ENCODE measurements at places on chromosomes 4 and X. TPM values are rescaled to one million over a fixed set of nuclear protein-coding genes. Genes with fewer than 3 reads are reported as not detected.

- no peaks in the 10 kb centered on the region for H3K27me3 ChIP-seq
- no peak for DNase-seq
- no peaks in the 10 kb centered on the region for H3K4me1 ChIP-seq
- no peak overlapping the region for H3K4me3 ChIP-seq
- no peaks in the 10 kb centered on the region for H3K36me3 ChIP-seq
These were observed 117.9 kb downstream of the TBC1D19 start for GRCh38 chr4:26701786-26702227.

GRCh38 chr4:105344141-105344540 is 129.7 kb downstream of the PPA2 start:
- H3K27me3 ChIP-seq: peaks cover 4% of the 10 kb centered on the region
- H3K4me1 ChIP-seq: no peaks in the 10 kb centered on the region
- DNase-seq: no peak
- no peak overlapping the region for H3K27ac ChIP-seq

- H3K27ac ChIP-seq: peak overlapping the region; percentile 94
- H3K4me3 ChIP-seq: peak overlapping the region; percentile 73
- no peaks in the 10 kb centered on the region for H3K27me3 ChIP-seq
- no peak for DNase-seq
These were observed 9.5 kb downstream of the CSTF2 start for GRCh38 chrX:100829730-100830129.

- DNase-seq: no peak
- H3K36me3 ChIP-seq: peaks cover 17% of the 10 kb centered on the region
- no peaks in the 10 kb centered on the region for H3K27me3 ChIP-seq
- no peak overlapping the region for H3K4me3 ChIP-seq
- no peak overlapping the region for H3K27ac ChIP-seq
These were observed 13.9 kb downstream of the TCEANC start for GRCh38 chrX:13666836-13667235.

DNA sequence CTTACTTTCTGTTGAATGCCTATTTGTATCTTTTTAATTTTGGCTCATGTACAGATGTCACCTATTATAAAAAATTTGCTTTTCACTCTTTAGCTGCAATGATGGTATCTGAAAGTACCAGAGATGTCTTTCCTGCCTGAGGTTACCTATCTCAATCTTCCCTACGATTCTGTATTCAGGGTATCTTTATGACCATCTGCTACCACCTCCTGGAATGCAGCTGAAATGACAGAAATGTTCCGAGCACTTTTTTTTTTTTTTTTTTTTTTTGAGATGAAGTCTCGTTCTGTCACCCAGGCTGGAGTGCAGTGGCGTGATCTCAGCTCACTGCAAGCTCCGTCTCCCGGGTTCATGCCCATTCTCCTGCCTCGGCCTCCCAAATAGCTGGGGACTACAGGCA is 136.4 kb downstream of the REPS2 start:
- H3K4me1 ChIP-seq: no peaks in the 10 kb centered on the region
- H3K27ac ChIP-seq: no peak overlapping the region
- no peak overlapping the region for H3K4me3 ChIP-seq
- no peaks in the 10 kb centered on the region for H3K27me3 ChIP-seq
- DNase-seq: no peak
- H3K36me3 ChIP-seq: no peaks in the 10 kb centered on the region

DNA sequence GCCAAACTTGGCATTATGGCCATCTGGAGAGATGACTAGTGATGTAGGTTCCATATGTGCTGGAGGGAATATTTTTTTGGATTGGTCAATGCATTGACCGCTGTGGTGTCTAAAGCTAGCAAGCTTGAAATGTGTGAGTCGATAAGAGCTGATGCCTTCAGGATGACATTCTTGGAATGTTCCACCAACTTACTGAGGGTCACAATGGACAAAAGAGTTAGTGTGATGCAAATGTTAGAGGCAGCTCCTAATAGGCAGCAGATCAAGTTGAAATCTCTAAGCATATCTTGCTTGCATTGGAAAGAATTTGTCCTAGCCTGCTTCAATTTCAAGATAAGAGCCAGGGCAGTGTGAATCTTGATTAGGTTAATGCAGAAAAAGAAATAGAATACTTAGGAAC is 210.4 kb upstream of the AFF2 start:
- no peaks in the 10 kb centered on the region for H3K4me1 ChIP-seq
- no peaks in the 10 kb centered on the region for H3K27me3 ChIP-seq
- H3K27ac ChIP-seq: no peak overlapping the region
- no peaks in the 10 kb centered on the region for H3K36me3 ChIP-seq
- no peak overlapping the region for H3K4me3 ChIP-seq
- no peak for DNase-seq

- no peaks in the 10 kb centered on the region for H3K27me3 ChIP-seq
- peaks cover 60% of the 10 kb centered on the region for H3K4me1 ChIP-seq
- peaks cover 34% of the 10 kb centered on the region for H3K36me3 ChIP-seq
- no peak overlapping the region for H3K27ac ChIP-seq
These were observed 6.0 kb downstream of the FBXW7 start for GRCh38 chr4:152529880-152530279.

DNA sequence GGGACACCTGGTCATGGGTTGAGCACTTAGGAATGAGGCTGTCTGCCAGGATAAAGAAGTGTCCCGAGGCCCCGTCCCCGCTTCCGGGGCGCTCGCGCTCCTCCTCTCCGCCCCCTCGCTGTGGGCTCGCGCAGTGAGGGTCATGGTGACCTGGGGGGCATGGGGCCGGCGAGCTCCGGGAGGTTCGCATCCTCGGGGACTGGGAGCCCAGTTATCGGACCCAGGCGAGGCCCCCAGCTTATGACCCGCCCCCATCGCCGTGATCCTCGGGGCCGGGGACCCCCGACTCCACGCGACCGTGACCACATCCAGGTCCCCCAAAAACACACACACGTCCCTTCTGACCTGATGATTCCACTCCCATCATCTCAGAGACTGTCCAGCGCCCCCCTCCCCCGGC is 35.3 kb upstream of the SRPX start:
- no peak overlapping the region for H3K4me3 ChIP-seq
- H3K4me1 ChIP-seq: no peaks in the 10 kb centered on the region
- no peak overlapping the region for H3K27ac ChIP-seq
- no peaks in the 10 kb centered on the region for H3K36me3 ChIP-seq
- H3K27me3 ChIP-seq: peaks cover 2% of the 10 kb centered on the region

- H3K4me3 ChIP-seq: no peak overlapping the region
- H3K36me3 ChIP-seq: peaks cover 18% of the 10 kb centered on the region
- H3K4me1 ChIP-seq: peaks cover 23% of the 10 kb centered on the region
These were observed 29.2 kb downstream of the METAP1 start for GRCh38 chr4:99024481-99025275.

GRCh38 chr4:186032259-186032658 is 36.7 kb upstream of the TLR3 start:
- no peaks in the 10 kb centered on the region for H3K36me3 ChIP-seq
- no peak overlapping the region for H3K27ac ChIP-seq
- no peak for DNase-seq
- no peaks in the 10 kb centered on the region for H3K4me1 ChIP-seq
- H3K27me3 ChIP-seq: peaks cover 7% of the 10 kb centered on the region

DNA sequence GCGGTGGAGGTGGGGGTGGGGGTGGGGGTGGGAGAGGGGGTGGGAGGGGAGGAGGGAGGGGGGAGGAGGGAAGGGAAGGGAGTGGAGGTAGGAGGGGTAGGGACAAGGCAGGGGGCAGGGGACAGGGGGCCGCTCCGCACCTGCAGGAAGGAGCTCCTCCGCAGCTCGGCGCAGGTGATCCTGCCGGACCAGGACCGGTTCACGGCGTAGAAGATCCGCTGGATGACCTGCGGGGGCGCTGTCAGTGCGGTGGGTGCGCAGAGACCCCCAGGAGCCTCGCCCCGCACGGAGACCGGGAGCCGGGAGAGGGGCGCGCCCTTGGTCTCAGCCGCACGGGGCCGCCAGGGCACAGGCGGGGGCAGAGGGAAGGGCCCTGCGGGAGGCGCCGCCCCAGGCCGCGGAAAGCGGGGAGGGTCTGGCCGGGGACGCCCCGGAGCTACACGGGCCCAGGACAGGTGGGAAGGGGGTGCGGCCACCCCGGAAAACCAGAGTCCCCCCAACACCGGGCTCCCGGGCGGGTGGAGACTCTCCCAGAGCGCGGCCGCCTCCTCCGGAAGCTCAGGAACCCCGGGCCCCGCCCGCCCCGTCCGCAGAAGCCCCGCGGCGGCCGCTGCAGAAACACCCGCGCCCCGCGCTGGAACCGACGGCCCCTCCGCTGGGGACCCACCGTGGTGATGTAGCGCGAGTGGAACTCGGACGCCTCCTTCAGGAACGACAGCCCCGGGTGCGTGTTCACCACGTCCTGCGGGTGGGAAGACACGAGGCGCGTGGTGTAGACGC is 27.6 kb upstream of the GTPBP6 start:
- no peaks in the 10 kb centered on the region for H3K4me1 ChIP-seq
- H3K36me3 ChIP-seq: peaks cover 7% of the 10 kb centered on the region
- no peaks in the 10 kb centered on the region for H3K27me3 ChIP-seq
- H3K27ac ChIP-seq: no peak overlapping the region

- DNase-seq: no peak
- H3K4me3 ChIP-seq: peak overlapping the region; percentile 69
- H3K27ac ChIP-seq: peak overlapping the region; percentile 55
These were observed 6.2 kb upstream of the IQSEC2 start for GRCh38 chrX:53287493-53288138.

DNA sequence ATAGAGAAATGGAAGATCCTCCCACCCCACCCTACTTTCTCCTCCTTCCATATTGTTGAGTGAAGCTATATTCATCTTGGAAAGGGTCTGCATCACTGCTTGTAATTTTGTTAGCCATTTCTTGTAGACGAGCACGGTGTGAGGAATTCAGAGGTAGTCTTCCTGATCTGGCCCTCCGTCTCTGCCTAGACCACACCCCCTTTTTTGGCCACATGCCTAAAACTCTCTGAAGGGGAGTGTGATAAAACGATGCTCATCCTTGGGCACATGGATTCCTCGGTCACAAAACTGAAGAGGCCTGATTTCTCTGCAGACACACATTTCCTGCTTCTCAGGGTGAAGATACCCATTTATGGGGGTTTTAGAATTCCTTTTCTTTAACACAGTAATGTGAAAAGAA is 182.8 kb downstream of the LARP7 start:
- no peaks in the 10 kb centered on the region for H3K36me3 ChIP-seq
- no peak overlapping the region for H3K4me3 ChIP-seq
- H3K27me3 ChIP-seq: peaks cover 4% of the 10 kb centered on the region
- no peak for DNase-seq
- no peak overlapping the region for H3K27ac ChIP-seq

Gene ADRA2C
- not detected for total RNA-seq

Gene F8A3
- 27.1 TPM for total RNA-seq
